SJCRH30 (cell line): ENCODE measurements at places on chromosomes 16 and 17.

- DNase-seq: no peak
These were observed 46.1 kb downstream of the IRX3 start for GRCh38 chr16:54240271-54241129.

- DNase-seq: no peak
These were observed 217.3 kb upstream of the ERCC4 start for GRCh38 chr16:13702614-13703013.

GRCh38 chr17:61087024-61087423 is 312.6 kb upstream of the TBX2 start:
- DNase-seq: no peak

DNA sequence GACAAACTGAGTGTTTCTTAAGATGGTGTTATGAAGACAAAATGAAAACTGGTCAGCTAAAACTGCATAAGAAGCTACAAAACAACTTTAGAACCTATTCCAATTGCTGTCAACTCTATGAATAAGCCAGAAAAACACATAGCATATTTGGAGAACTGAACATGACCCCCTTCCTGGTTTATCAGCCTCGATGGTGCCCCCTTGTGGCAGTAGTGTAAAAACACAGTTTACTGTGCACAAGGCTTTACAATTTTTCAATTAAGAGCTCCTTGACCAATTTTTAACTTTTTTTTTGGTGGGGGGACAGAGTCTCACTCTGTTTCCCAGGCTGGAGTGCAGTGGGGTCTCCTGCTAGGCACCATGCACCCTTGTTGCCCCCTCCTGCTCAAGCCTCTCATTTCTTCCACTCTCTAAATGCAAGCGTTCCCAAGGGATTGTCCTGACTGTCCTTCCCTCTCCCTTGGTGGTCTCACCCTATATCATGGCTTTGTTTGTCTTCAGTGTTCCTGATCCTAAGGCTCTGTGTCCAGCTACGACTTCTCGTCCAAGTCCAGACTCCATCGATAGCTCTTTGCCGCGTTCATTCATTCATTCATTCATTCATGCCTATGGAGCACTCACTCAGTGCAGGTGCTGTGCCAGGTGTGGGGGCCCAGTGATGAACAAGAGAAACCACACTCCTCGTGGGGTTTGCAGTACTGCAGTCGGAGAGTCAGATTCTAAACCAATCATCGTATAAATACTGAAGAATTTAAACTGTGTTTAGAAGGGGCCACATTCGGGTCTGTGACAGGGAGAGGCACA is 7.5 kb downstream of the EIF1 start:
- DNase-seq: peak; percentile 91

- no peak for DNase-seq
These were observed 22.6 kb upstream of the USP10 start for GRCh38 chr16:84677017-84677803.

- no peak for DNase-seq
These were observed 3.4 kb upstream of the SOX15 start for GRCh38 chr17:7593296-7593695.

GRCh38 chr17:72715906-72716572 is 376.4 kb downstream of the SLC39A11 start:
- peak; percentile 51 for DNase-seq

GRCh38 chr17:35766903-35767510 is 6.3 kb downstream of the C17orf50 start:
- no peak for DNase-seq

GRCh38 chr16:85363881-85364280 is 249.2 kb upstream of the GSE1 start:
- no peak for DNase-seq

- no peak for DNase-seq
These were observed 49.9 kb upstream of the CPNE2 start for GRCh38 chr16:57042157-57043111.

DNA sequence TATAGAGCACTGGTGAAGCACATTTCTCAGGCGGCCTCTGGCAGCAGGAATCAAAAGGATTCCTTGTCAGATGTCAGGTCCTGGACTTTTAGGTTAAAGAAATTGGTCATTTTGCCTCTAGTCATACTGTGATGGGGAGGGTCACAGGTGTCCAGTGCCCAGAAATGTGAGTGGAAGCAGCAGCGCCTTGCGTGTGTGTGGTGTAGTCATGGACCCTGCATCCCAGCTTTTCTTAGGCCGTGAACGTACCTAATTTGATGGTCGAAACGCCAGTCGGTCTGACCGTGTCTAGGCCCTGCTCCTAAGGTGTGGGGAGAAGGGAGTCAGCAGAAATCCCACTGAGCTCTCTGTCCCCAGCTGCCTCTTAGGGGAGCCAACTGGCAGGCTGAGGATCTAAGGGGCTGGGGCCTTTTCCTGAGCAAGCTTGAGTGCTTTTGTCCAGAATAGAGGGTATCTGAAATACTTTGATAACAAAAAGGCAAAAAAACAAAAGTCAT is 32.0 kb downstream of the POLR3E start:
- no peak for DNase-seq

DNA sequence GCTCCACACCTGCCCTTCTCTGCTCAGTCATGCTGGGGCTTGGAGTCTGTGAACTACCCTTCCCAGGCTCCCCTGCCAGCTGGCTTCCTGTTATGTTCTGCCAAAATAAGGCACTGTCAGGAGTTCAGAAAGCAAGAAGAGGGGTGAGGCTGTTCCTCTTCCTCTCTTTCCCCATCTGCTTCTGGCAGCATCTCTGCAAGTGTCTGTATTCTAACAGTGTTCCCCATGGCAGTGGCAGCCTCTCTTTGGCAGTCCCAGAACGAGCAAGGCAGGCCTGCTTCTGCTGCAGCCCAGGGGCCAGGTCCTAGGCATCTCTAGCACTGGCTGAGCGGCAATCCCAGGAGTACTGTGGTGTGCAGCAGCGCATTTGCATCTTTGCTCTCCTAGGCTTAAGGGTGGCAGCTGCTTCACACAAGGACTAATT is 219.1 kb downstream of the STX8 start:
- DNase-seq: no peak

DNA sequence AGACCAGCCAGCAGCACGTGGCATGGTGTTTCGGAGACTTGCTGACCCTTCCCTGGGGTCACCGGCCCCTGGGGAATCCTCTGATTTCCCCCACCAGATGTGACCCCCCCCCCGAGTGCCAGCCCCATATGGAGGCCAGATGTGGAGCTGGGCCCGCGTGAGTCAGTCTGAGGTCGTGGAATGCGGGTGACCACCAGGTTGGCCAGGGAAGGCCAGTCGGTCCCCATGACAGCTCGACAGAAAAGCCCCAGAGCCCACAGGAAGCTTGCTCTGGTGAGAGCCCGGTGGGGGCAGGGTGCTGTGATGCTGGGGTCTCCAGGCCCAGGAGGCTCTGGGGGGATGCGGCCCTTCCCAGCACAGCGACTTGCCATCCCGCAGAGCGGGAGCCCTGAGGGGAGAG is 209.0 kb downstream of the NTN1 start:
- DNase-seq: no peak

GRCh38 chr16:22674832-22675191 is 139.2 kb upstream of the HS3ST2 start:
- DNase-seq: no peak

DNA sequence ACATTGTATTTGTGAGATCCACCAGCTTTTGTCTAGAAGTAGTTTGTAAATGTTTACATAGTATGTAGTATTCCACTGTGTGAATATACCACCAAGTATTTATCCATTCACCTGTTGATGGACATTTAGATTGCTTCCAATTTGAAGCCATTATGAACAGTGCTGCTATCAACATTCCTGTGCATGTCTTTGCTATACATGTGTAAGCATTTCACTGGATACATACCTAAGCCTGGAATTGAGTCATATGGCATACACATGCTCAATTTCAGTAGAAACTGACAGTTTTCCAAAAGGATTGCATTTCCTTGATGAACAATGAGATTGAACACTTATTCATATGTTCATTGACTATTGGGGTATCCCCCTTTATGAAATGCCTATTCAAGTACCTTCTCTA is 540.6 kb upstream of the SOX9 start:
- DNase-seq: no peak

DNA sequence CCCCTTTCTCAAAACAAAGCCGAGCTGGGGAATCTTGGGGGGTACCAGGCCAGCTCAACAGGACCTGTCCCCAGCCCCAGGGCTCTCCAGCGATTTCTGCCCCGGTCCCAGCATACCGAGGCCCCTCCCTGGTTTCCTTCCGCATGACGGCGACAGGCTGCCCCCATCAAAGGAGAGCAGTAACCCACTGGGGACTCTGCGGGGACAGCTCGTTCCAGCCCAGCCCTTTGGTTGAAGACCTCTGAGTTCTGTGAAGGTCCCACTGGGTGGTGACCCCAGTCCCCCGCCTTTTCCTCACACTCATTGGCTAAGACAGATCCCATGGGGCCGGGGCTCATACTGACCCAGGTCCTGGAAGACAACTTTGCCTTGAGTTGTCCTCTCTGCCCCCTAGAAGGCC is 4.1 kb downstream of the SMTNL2 start:
- no peak for DNase-seq

DNA sequence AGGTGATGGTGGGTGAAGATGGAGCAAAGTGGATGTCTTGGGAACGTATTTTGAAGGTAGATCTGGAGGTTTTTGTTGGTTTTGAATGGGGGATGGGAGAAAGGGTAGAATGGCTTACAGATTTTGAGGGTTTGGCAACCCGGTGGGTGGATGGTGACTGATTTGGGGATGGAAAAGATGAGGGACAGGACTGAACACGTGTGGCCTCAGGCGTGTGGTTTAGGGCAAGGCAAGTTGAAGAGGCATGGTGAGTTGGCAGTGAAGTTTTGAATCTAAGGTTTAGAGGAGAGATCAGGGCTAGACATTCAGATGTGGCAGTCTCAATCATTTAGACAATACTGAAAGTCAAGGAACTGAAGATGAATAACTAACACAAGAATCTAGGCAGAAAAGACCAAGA is 5.0 kb upstream of the DCTPP1 start:
- DNase-seq: no peak

DNA sequence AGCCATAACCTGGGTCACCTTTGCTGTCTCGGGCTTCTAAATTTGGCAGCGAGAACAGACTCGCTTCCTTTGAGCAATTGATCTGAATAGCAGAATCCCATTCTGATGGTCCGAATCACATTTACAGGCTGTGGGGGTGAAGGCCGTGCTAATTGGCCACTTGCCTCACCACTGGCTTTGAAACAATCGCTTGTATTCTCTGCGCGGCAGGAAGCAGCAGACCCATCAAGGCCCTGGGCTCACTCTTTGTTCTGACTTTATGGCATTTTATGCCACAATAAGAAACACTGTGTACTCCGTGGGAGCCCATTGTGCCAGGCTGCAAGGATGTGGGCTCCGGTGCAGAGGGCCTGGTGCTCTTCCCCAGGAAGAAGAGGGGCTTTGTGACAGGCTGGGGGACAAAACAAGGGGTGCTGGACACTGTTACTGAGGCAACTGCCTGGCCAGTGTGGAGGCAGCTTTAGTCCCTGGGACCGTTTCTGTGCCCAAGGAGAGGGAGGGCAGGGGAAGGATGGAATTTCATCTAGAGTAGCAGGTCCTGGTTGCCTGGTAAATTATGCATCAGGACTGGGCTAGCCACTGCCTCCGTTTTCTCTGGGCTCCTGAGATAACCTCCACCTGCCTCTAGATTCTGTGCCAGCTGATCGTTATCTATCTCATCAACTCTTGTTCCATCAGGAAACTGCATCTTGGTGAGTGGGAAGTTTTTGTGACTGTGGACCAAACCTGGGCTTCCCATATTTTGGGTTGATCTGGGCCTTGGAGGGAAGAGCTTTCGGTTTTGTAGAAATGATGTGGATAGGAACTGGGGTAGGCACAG is 78.5 kb downstream of the MRC2 start:
- no peak for DNase-seq

DNA sequence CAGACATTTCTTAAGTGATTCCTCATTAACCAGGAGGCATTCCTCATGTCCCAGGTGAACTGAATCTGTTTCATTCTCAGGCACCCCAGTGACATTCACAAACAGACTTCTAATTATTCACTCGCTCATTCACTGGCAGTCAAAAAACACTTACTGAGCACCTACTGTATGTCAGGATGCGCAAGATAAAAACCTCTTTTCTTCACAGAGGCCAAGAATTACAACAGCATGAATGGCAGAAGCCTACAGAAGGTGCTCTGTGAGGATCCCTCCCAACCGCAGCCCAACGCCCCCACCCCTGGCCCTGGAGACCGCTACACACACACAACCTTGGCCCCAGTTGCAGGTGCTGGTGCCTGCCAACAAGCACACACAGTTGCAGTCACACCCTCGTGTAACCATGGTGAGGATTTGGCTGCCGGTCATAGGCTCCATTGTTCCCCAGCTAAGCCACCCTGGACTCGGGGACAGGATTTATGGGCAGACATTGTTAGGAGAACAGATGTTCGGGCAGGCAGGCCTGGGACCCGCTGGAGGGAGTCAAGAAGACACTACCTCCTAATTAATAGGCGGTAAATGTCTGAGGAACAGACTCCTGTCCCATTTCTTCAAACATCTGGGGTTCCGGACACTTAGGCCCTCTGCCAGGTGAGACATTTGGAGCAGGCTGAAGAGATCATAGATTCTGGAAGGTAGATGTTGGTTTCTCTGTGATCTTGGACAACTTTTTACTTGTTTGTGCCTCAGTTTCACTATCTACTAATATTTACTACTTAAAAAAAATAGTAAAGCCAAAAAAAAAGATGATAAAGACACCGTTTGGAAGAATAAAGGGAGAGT is 43.2 kb downstream of the CUEDC1 start:
- DNase-seq: peak; percentile 88

DNA sequence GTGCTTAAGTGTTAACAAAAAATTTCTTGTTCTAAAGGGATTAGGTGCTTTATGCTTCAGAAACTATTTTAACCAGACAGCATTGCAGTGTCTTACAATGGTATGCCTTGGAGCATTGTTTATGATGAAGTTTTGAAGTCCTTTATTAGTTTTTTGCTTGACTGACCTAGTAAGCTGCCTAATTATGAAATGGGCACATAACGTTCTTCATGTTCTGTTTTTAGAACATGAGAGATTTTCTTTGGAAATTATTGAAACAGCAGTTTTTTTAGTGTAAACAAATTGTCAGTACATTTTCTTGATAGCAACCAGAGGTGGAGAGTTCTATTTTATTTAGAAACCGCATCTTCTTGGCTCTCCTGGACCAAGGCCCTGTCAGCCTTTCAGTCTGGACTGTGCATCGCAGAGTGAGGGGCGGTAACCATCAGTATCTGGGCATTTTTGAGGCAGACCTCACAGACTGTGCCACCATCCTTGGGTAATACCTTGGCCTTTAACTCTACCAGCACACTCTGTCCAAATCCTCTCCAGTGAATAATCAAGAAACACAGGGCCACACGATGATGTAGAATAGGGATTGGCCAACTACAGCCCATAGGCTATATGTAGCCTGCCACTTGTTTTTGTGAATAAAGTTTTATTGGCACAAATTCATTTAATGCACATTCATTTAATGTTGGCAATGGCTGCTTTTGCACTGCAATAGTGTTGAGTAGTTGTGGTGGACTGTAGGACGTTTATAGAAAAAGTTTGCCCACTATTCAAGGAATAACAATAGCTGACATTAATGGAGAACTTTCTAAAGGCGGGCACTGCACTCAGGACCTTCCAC is 81.1 kb downstream of the VPS35L start:
- no peak for DNase-seq

- no peak for DNase-seq
These were observed 10.7 kb downstream of the TBX2 start for GRCh38 chr17:61410141-61411010.
